ENCODE measurements at places on chromosomes 6 and 20. TPM values are rescaled to one million over a fixed set of nuclear protein-coding genes. Genes with fewer than 3 reads are reported as not detected.

GRCh38 chr20:37864298-37864697, 38.6 kb upstream of the VSTM2L start:
- DNase-seq = no peak

GRCh38 chr6:37051138-37052026, 45.9 kb downstream of the FGD2 start:
- peak; percentile 96 for DNase-seq

DNA sequence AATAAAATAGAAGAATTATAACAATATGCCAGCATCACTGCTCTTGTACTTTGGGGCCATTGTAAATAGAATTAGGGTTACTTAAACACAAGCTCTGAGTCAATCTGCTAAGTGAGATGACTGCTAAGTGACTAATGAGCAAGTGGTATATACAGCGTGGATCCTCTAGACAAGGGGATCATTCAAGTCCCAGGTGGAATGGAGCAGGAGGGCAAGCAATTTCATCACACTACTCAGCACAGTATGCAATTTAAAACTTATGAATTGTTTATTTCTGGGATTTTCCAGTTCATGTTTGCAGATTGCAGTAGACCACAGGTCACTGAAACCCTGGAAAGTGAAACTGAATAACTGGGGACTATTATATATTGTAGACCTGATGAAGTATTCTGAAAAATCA, 235.3 kb downstream of the BTBD3 start:
- no peak for DNase-seq

DNA sequence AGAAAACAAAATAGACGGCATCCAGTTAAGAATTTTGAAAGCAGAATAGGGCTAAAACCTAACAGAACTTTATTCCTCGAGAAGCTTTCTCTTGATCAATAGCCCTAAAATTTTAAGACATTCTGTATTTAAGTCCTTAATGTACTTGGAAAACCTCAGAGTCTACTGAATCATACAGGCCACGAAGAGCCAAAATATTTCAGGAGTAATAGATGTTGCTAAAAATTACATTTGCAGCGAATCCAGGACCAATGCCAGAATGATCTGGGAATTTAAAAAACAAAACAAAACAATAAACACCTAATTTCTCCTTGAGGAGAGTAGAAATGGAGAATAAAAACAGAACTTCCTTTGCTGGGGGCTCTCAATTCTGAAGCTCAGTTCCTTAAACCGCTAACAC, 23.3 kb downstream of the ATXN1 start:
- DNase-seq = no peak

GRCh38 chr6:6725468-6726209, 137.1 kb downstream of the LY86 start:
- no peak for DNase-seq

DNA sequence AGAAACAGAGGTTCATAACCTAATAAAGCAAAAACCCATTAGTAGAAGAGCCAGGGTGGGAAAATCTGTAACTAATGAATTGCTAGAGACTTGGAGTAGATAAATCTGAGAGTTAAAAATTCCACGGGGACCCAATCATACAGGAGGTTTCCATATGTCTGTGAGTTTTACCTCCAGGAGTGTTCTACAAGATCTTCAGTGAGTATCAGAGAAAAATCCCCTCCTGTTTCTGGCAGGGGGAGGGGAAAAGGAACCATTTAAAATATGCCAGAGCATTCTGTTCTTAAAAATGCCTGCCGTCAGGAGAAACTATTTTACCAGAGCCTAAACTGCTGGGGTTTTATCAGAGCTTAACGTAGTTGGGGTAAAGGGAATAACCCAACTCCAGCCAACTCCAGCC, 54.0 kb upstream of the PLN start:
- no peak for DNase-seq

DNA sequence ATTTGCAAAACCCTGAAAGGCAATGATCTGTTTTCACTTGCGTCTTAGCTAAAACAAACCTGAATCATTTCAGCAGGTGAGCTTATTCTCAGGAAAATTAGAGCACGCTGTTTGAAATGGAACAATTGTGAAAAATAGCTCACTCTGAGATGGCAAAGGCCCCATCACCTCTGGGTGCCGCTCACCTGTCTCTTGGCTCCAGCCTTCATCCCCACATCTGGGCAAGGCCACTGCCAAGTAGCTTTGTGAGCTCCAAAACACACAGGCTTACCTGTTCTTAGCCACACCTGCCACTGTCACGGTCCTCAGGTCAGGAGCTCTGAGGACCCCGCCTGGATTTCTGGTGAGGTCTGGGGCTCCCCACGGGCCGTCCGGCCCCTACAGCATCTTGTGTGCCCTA, 66.7 kb downstream of the SMOC2 start:
- DNase-seq = no peak

LIME1 gene
- total RNA-seq = 49.2 TPM

DNA sequence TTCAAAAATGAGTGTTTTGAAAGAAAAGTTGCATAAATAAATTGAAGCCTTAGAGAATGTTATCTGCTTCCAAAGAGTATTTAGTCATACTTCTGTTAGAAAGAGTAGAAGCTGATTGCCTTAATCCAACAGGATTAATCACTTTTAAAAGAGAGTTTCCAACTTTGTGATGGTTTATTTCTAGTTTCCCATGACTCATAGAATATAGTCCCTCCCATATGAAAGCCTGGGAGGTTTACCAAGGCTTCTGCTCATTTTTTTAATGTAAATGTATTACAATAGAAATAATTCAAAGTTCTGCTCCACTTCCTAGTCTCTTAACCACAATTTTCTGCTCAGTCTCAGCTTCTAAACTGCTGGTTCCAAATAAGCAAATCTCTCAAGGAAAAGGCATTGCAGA, 118.0 kb upstream of the IRAK1BP1 start:
- DNase-seq = no peak

CUTA gene
- 196 TPM for total RNA-seq

All from activated CD8-positive, alpha-beta memory T cell treated with anti-CD3 and anti-CD28 coated beads, Interleukin-2, amount 10 ng/mL, durations not matched to agents 7 days and 5 days (primary cell).